ENCODE measurements at places on chromosomes 4 and X.

GRCh38 chr4:155973639-155974475, 20.2 kb upstream of the CTSO start:
- no peak for DNase-seq

DNA sequence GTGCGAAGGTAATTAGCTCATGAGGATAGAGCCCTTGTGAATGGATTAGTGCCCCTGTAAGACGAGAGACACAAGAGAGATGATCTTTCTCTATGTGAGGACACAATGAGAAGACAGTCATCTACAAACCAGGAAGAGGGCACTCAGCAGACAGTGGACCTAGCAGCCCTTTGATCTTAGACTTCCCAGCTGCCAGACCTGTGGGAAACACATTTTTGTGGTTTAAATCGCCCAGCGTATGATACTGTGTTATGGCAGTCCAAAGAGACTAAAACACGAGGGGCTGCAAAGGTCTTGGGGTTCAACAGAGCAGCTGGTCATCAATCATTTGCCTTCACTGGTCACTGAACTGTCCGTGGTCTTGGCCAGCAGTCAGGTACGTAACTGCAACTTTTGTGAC, 9.2 kb upstream of the SYNPO2 start:
- no peak for DNase-seq

DNA sequence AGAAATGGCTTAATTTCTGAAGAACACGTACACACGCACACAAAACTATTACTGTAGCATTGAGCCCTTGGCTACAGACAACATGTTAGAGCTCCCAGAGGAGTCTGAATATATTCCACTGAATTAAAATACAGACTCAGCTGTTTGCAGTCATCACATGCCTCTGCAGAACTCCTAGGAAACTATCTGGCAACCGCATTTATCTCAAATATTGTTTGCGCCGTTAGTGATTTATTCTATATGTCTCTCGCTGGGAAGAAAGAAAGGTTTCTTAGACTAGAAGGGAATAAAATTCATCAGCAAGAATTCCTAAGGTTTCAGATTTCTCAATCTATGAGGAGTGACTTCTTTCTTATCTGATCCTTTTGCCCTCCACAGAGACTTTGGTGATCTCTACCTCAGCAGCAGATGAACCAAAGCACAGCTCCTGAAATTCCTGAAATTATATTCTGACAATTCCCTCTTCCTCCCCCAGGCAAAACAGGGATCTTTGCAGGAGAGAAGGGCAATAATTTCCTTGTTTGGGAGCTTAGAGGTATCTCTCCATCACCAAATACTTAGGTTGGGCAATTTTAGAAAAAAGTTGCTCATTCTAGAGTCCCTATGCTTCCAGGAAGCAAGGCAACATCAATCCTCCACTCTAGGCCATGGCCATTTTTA, 199.2 kb downstream of the APBB2 start:
- no peak for DNase-seq

- no peak for DNase-seq
These were observed 50.1 kb upstream of the PJA1 start for GRCh38 chrX:69215161-69215875.

- DNase-seq = no peak
These were observed 349.9 kb downstream of the FAM47B start for GRCh38 chrX:35292522-35292921.

DNA sequence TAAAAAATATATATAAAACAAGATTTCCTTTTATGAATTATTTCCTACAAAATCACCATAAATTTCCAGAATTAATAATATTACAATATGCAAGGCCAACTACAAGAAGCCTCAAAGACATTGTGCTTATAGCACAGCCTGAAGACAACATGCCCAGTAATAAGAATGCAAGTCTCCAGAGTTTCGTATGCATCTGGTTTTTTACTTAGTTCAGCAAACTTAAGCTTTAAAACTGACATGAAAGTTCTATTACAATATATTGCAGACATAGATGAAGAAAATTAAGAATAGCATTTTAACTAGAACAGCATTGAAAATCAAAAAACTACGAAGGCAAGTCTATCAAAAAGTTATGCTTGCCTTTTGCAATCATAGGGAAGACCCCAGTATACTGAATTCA, 107.6 kb downstream of the PRDM5 start:
- DNase-seq = no peak

- DNase-seq = no peak
These were observed 104.1 kb downstream of the PALLD start for GRCh38 chr4:168600796-168601583.

- no peak for DNase-seq
These were observed 180.3 kb upstream of the LCORL start for GRCh38 chr4:18201885-18202284.

DNA sequence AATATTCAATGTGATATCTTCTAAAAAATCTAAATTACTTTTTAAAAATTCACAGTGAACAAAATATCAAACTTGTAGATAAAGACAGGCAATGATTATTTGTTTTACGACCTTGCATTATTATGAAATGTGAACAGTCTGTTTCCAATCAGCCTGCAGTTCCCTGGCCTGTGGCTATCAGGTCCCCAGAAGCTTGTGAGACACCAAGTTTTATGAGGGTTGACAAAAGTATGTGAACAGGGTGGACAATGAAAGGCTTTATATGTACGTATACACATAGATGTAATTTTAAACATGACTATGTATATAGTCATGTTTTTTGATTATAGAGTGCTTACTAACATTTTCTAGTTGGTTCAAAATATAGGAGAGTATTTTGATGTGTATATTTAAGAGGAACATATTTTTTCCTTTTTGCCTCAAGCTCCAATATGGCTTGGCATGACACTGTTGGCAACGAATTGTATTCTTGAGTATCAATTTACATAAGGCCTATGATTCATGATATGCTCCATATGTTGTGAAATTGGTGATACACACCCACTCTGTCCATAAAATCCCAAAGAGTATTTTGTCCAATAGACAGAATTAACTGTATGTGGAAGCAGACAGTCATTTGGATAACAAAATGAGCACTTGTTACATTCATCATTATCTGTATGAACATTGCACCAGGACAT, 55.7 kb downstream of the BTC start:
- DNase-seq = no peak

- DNase-seq = no peak
These were observed 123.4 kb downstream of the MANBA start for GRCh38 chr4:102637391-102637790.

DNA sequence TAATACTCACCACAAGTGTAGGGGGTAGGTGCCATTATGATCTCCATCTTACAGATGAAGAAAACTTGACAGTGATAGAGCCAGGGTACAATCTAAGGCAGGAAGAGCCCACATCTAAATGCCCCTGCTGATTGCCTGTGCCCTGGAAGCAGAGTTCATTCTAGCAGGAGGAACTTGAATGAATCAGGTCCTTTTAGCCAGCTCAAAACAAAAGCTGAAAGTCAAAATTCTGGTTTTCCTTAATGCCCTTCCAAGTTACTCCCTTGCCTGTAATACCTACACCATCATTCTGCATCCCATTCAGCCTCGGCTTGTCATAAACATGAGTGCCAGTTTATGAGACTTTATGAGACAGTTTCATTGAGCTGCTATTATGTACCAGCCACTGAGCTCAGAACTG, 89.6 kb downstream of the SCD5 start:
- DNase-seq = no peak

DNA sequence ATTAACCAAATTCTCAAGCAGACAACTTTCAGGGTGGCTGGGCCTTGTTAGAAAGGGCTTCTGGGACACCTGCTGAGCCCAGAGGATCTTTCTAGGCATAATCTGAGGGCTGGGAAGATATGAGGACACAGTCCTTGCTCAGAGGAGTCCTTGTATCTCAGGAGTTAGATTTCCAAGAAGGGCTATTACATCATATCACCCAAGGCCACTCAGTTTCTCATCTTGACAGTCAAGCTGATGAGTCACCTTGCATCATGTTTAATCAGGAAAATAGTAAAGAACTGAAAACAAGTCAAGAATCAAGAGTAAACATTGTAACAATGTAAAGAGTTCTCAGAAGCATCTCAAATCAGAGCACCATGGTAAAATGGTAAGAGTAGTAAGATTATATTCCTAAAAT, 4.0 kb downstream of the PCYT1B start:
- DNase-seq = no peak

DNA sequence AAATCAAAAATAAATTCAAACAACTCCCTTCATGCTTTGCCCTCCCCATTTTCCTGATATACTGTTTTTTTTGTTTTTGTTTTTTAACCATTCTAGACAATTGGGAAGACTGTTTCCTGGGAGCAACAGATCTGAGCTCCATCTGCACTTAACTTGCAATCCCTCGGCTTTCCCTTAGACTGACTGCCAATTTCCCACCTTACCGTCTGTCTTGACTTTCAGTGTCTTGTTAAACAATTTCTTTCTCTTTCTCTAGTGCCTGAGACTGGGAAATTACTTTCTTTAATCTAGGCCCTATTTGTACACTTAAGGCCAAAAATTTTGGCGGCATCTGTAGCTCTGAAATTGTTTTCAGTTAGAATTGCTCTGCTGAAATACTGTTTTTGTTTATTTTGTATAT, 326.3 kb downstream of the LDB2 start:
- no peak for DNase-seq

DNA sequence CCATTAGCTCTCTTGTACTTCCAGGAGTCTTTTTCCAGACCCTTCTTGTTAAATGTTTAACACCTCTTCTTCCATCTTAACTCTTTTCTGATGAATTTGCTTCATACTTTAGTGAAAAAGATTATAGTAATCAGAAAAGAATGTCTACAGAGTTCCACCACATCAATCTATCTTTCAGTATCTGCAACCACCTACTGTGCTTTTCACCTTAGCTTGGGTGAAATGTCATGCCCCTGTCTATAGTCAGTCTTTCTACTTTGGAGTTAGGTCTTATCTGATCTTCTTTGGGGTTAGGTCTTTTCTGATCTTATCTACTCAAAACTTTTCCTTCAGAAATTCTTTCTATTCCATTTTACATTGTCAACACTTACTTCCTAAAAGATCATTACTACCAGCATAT, 1310.2 kb downstream of the PCDH7 start:
- DNase-seq = no peak

DNA sequence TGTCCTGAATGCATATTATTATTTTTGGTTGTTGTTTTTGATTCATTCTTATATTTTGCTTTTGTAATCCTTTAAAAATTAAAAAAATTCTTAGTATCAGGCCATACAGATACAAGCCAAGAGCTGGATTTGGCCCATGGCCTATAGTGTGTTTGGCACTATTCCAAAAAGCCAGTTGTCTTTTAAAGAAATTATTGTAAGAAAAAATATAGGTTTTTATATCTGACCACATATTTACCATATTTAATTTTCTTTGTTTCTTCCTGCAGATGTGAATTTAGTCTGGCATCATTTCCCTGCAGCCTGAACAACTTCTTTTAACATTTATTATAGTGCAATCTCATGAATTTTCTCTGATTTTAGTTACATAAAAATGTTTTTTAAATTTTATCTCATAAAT, 652.8 kb upstream of the NR3C2 start:
- DNase-seq = no peak

DNA sequence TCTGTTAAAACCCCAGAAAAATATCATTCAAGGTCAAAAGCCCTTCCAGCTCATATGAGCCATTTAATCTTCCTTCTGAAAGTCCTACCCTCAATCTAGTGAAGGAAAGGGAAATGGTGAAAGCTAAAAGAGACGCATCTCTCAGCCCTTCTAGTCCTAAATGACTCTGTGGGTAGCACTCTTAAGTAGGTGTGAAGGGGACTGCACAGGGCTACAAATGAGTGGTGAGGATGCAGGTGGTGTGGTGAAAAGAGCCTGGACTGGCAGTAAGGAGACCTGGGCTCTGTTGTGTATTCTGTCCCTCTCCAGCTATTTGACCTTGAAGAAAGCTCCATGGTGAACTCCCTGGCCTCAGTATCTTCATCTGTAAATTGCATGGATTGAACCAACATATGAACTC, 671.8 kb upstream of the DIPK2B start:
- DNase-seq = no peak

- DNase-seq = no peak
These were observed 134.2 kb downstream of the CAMK2D start for GRCh38 chr4:113627321-113627720.

DNA sequence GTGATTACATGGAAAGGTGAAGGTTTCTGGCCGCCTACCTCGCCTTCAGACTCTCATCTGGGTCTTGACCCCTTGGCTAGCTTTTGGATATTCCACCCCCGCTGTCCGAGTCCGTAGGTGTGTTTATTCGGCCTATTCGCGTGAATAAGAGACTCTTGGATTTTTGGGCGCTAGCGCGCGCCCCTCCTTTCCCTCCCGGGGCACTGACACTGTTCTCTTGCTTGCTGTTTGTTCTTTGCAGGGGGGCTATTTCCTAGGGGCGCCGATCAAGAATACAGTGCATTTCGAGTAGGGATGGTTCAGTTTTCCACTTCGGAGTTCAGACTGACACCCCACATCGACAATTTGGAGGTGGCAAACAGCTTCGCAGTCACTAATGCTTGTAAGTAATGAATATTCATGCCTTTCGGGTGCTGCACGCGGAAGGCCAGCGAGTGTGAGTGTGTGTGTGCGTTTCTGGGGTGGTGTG, 932 bp downstream of the GRIA2 start:
- no peak for DNase-seq

- no peak for DNase-seq
These were observed 4.6 kb upstream of the CLDN24 start for GRCh38 chr4:183326853-183327252.

GRCh38 chrX:17634542-17635207, 102.6 kb upstream of the SCML1 start:
- no peak for DNase-seq

DNA sequence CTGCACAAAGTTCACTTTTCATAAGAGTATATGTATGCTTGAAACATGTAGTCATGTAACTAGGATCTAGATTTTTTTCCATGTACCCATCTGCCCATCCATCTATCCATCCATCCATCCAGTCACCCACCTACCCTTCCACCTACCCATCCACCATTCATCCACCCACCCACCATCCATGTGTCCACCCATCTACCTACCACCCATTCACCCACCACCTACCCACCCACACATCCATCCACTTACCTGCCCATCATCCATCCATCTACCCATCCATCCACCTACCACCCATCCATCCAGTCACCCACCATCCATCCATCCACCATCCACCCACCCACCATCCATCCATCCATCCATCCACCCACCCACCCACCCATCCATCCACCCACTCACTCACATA, 121.8 kb upstream of the PSAPL1 start:
- no peak for DNase-seq

DNA sequence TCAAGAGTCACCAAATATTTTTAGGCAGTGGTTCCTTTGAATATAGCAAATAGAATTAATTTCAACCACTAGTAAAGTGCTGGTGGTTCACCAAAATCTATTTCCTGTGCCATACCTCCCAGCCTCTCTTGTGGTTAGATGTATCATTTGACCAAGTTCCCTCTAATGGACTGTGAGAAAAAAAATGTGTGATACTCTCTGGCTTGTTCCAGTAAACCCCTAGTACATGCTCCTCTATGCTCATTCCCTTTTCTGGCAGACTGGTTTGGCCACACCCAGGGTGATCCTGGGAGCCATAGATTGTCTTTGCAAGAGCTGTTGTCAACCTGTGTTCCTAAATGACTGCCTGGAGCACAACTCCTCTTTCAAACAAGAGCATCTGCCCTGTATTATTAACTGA, 109.5 kb downstream of the FRAS1 start:
- DNase-seq = no peak

GRCh38 chrX:123736333-123736921, 3.6 kb upstream of the THOC2 start:
- DNase-seq = no peak
